T-helper 17 cell (primary cell): ENCODE measurements at places on chromosomes 1 and 21. TPM values are rescaled to one million over a fixed set of nuclear protein-coding genes. Genes with fewer than 3 reads are reported as not detected.

Gene KIF2C
- total RNA-seq, result 1.7 TPM

Gene OR10Z1
- not detected for total RNA-seq

Gene CLEC20A
- total RNA-seq, result not detected

Gene UBL4B
- total RNA-seq, result not detected

Gene ZNF648
- not detected for total RNA-seq

Gene LENEP
- total RNA-seq, result not detected

Gene NMNAT2
- total RNA-seq, result not detected

Gene KRTAP19-1
- total RNA-seq, result not detected

Gene COL8A2
- total RNA-seq, result not detected

Gene LRRC8B
- 12.1 TPM for total RNA-seq

Gene GNG12
- total RNA-seq, result not detected

Gene ADPRS
- total RNA-seq, result 21.2 TPM

Gene ITGB3BP
- total RNA-seq, result 20.3 TPM

- DNase-seq, result no peak
Observed at GRCh38 chr1:239426821-239427475, 40.6 kb downstream of the CHRM3 start.

DNA sequence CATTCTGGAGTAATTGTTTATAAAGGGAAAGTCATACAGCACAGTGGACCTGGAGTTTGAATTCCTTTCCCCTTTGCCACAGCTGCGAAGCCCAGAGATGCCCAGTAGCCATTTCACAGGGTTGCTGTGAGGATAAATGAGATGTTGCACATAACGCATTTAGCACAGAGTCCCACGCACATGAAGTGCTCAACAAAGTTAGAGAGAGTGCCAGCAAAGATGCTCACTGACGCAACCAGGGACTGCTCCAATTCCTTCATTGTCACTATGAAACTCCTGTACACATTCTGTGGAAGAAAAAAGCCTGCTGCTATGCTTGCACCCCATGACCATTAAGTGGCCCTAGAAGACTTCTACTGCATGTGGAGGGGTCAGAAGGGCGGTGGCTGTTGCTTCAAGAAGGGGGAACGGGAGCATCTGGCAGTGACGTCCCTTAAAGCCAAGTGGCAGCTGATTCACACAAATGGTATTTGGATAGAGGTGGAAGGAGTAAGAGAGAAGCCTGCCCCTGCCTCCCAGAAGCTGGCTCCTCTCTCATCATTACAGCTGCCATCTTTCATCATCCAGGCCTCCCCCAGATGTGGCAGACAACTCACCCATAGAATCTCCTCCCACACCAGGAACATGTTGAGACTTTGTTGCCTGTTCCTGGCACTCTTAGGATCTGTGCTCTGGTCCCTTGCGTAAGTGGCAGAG is 26.5 kb upstream of the VAV3 start:
- no peak for DNase-seq

- DNase-seq, result no peak
Observed at GRCh38 chr1:234920843-234921140, 207.8 kb downstream of the TOMM20 start.

GRCh38 chr1:93630168-93630567 is 51.5 kb downstream of the BCAR3 start:
- no peak for DNase-seq

DNA sequence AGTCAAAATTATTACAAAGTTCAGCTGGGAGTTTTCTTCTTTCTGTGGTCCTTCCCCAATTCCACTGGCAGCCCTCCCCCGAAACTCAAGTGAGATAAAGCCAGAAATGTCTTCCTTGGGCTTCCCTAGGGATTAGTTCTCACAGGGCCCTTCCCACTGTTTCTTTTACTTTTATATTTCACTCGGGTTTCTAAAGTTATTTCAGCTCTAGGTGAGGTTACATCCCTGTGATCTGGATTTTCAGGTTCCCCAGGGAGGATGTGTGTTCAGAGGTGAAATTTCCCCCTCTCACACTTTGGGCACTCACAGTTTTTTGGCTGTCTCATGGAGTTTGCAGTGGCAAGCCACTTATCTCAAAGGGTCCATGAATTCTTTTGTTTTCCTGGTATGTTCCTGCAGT is 77.3 kb downstream of the DRAM2 start:
- no peak for DNase-seq

DNA sequence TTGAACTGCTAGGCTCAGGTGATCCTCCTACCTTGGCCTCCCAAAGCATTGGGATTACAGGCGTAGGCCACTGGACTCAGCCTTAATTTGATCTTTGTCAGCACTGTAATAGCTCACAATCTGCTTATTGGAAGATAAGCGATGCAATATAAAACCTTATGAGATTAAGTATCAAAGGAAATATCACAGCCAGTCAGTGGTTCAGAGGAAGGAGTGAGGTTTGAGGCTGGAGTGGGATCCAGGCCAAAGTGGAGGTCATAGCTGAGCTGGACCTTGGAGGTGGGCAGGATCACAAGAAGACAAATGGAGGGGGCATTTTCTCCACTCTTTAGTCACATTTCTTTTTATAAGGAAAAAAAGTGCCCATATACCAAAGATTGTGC is 228.5 kb downstream of the RHOU start:
- no peak for DNase-seq

DNA sequence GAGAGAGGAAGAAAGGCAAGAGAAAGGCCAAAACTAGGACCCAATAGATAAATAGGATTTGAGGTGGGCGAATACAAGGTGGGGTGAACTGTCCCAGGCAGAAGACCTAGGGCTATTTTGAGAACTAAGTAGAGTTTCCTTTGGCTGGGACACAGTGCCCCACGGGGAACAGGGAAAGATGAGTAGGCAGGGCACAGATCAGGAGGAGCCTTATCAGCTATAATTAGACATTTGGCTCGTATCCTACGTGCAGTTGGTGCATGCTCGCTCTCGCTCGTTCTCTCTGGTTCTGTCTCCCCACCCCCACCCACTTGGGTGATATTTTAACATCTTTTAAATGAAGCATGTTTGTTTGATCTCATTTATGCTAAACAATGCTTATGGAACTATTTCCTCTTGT is 235.0 kb upstream of the JUN start:
- no peak for DNase-seq

GRCh38 chr1:32848354-32849063 is 22.2 kb downstream of the FNDC5 start:
- DNase-seq, result no peak

- DNase-seq, result no peak
Observed at GRCh38 chr1:19430121-19431068, 54.9 kb downstream of the CAPZB start.

DNA sequence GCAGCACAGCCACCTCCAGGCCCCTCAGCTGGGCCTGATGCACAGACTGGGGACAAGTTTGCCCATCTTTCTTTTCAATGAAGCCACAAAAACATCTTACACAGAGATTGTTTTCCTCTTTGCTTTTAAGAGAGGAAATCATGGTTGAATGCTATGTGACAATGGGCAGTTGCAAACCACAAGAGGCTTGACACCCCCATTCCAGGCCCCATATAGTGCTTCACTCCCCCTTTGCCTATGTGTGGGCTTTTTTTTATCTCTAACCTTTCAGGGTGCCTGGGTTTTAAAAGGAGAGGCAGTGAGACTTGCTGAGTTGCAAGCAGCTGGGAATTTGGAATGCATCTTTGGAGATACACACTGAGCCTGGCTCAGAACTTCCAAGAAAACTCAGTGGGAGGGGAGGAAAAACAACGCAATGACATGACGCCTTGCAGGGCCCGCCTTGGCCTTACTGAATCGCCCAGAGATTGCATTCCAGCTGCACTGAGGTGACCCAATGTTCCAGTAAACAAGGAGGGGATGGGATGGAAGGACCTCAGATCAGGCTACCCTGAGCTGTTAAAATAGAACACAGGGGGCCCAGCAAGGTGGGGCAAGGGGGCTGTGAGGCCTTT is 145.2 kb upstream of the ZNF648 start:
- DNase-seq, result no peak

- no peak for DNase-seq
Observed at GRCh38 chr1:207948536-207949250, 37.8 kb upstream of the CD34 start.

GRCh38 chr1:89453123-89453972 is 71.3 kb upstream of the LRRC8B start:
- DNase-seq, result no peak

- no peak for DNase-seq
Observed at GRCh38 chr1:44464361-44464760, 59.3 kb downstream of the RNF220 start.

DNA sequence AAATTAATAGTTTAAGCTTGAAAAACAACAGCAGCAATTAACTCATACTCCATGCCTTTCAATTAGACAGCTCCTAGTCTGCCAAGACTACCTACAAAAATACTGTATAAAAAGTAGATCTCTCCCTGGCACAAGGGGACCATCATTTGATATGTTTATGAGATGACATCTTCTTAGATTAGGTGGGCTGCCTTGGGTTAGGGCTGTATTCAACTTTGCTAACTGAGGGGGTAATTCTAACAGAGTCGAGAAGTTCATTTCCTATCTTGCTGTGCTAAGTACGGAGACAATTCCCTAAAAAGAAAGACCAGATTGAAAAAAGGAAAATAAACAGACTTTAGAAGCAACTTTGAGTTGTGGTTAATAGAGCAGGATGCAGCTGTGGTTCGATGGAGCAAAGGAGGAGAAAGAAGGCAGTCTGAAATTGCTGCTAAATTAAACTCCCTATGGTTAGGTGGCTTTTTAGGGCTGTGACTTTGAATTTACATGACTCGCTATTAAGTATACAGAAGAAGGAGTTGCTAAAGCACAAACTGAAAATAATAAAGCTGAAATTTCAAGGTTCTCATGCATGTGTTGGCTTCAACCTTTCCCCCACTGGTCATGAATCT is 75.4 kb downstream of the CDC7 start:
- DNase-seq, result no peak

- DNase-seq, result no peak
Observed at GRCh38 chr1:51877434-51878307, 856 bp downstream of the NRDC start.

DNA sequence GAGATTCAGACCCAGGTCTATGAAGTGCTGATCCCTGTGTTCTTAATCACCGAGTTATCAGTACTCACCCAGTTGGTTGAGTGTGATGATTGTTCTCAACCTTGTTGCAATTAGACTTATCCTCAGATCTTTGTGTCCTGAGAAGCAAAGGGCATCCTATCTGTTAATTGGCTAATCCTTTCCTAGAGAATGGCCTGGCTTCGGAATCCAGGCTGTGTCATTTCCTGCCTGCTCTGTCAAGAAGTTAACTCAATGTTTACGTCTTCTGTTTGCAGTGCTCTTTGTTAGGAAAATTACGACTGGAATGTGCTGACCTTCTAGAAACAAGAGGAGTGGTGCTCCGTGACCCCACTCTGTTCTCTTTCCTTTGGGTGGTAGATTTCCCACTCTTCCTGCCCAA is 14.7 kb downstream of the GAS5 start:
- DNase-seq, result no peak

GRCh38 chr1:119808972-119809550 is 2.2 kb downstream of the REG4 start:
- peak; percentile 36 for DNase-seq

DNA sequence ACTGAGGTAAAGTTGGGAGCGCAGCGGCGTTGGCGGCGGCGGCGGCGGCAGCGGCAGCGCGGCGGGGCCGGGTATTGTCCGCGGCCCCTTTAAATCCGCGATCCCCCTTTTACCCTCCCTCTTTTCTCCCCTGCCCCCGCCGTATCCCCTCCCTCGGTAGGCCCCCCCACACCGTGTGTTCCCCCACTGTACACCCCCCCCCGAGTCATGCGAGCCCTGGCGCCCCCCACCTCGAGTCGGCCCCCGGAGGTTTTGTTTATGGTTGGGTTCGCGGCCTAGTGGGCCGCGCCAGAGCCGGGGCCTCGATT is 169 bp downstream of the UBAP2L start:
- no peak for DNase-seq

GRCh38 chr1:169288011-169288414 is 79.6 kb downstream of the NME7 start:
- no peak for DNase-seq

- DNase-seq, result no peak
Observed at GRCh38 chr21:33058527-33058926, 11.4 kb upstream of the OLIG1 start.

DNA sequence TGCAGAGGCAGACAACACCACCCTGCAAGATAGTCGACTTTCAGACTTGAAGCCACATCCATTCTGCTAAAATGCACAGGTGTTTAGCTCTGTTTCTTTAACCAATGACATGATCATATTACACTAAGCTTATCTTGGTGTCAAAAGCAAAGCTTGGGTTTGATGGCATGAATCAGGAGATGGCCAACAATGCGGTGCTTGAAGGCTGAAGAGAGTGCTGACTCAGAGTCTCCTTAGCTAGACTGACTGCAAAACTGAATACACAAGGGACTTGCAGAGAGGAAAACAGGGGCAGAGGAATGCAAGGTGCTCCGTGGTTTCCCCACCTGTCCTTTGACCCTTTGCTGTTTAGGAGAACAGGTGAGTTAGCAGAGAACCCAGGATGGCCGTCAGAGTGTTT is 262.6 kb downstream of the SIPA1L2 start:
- no peak for DNase-seq

- DNase-seq, result no peak
Observed at GRCh38 chr1:21298981-21299391, 8.7 kb upstream of the ECE1 start.

GRCh38 chr1:7896994-7897393 is 43.6 kb downstream of the TNFRSF9 start:
- DNase-seq, result no peak

DNA sequence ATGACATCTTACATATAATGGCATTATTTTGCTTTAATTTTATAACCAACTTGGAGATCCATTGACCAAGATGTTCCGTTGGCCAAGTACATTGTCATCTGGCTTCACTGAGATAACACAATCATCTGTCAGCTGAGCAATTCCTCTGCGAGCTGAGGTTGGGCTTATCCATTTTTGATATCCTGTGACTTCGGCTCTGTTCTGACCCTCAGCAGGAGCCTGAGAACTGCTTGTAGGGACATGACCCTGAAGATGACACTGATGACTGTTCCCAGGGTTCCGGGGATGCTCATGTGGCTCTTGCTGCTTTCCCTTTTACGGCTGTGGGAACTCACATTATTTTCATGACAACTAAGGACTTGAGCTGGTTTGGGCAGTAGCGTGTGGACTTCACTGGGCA is 51.2 kb downstream of the TLR5 start:
- DNase-seq, result no peak

DNA sequence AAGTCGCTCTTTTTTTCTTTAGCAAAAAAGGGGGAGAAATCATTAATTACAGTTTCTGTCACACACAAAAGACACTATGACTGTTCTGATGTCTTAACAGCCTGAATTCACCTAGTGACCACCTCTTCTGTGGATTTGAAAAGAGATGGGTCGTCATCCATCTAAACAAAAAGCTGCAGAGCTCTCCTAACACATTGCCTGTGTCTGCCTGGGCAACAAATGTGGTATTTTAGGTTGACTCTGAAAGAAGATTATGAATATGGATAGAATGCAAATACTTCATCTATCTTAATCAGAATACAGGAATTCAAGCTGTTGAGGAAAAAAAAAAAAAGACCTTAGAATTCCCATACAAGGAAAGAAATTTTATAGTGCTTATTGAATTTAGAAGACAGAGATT is 304.4 kb upstream of the ADGRL2 start:
- DNase-seq, result no peak

DNA sequence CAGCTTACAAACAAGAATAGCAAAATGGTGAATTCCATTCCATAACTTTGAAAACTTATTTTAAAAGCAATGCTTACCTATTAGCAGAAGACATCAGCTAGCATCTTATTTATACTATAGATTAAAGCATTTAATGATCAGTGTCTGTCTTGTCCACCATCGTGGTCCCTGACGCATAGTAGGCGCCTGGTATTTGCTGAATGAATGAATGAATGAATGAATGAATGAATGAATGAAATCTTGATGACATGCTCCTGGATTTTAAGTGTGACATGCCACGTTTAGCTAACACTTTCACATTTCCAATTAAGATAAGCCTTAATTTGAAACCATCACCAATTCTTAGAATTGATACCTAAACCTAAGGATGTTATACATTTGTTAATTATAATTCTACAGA is 39.9 kb downstream of the COP1 start:
- DNase-seq, result no peak
